ENCODE measurements at places on chromosomes 7 and 10. TPM values are rescaled to one million over a fixed set of nuclear protein-coding genes. Genes with fewer than 3 reads are reported as not detected.

Gene CDK6
- polyA plus RNA-seq, result 40.0 TPM

Gene MALRD1
- polyA plus RNA-seq, result 1.4 TPM

Gene RBM20
- polyA plus RNA-seq, result 8.3 TPM

GRCh38 chr10:114974625-114975024, 36.6 kb downstream of the TRUB1 start:
- no peak for DNase-seq

DNA sequence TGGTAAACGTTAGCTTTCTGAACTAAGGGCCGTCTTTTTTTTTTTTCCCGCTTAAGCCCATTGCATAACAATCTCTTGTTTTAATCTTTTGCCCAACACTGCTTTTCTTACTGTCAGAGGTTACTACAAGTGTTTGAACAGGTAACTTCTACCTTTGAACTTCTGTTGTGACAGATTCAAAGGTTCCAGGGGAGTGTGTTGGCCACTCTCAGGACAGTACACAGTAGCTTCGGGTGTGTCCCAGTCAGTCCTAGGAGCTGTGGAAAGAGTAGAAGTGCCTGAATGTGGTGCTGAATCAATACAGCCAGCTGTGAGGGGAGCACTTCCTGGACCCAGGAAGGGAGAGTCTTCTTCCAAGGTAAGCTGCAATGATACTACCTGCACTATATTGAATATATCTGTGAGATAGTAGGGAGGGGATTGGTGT, at the start of gene ACSL5:
Gene ACSL5, plus strand, starts transcription at position 205 of the 427 bp plus-strand sequence. CDS start 20,831 bp downstream, outside the sequence.
- no peak for DNase-seq

- no peak for DNase-seq
Observed at GRCh38 chr10:88253128-88253527, 330.0 kb downstream of the RNLS start.

DNA sequence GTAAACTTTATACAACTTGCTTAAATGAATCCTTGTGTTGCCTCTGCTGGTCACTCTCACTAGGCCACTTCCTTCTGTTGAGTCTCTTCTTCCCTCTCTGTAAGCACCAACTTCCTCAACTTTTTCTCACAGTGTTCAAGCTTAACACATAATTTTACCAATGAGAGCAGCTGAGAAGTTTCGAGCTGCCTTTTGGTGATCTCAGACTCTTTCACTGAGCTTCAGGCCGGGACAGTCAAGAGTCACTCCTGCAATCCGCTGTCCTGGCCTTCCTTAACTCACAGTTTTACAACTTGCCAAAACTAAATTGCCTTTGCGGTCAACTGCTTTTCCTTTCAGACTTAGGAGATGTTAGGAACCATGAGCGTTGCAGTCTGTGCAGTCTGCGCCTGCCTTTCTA, 47.4 kb downstream of the PRPF18 start:
- DNase-seq, result no peak

All from renal pelvis (tissue), 12 donors.